Kidney epithelial cell (primary cell): ENCODE measurements at places on chromosomes 11 and 22.

DNA sequence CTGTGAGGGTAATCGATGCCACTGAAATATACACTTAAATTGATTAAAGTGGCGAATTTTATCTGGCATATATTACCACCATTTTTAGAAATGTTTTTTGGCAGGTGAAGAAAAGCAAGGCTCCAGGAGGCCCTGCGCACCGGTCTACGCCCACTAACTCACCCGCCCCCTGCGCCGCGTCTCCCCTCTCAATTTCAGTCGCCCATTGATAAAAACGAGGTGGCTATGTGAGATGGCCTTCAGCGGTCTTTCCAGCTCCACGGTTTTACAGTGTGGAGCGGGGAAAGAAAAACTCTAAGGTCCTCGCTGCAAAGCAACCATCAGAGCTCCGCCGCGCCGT lies 602 bp upstream of the AQP11 start:
- no peak for DNase-seq

DNA sequence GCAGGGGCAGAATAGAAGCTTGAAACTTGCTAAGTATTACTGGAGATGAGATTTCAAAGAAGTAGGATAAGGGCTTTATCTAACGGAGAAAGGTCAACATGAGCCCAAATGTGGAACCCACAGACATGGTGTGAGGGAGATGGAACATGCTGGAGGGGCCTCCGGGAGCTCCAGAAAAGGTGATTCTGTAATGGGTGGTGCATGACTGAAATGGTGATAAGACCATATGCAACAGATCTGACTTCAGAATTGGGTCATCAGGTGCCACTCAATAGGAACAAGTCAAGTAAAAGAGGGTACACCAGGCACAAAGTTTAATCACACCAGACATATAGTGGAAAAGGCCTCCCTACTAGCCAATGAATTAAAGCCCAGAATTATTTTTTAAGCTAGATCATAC lies 7.9 kb upstream of the CEP295 start:
- DNase-seq: no peak

DNA sequence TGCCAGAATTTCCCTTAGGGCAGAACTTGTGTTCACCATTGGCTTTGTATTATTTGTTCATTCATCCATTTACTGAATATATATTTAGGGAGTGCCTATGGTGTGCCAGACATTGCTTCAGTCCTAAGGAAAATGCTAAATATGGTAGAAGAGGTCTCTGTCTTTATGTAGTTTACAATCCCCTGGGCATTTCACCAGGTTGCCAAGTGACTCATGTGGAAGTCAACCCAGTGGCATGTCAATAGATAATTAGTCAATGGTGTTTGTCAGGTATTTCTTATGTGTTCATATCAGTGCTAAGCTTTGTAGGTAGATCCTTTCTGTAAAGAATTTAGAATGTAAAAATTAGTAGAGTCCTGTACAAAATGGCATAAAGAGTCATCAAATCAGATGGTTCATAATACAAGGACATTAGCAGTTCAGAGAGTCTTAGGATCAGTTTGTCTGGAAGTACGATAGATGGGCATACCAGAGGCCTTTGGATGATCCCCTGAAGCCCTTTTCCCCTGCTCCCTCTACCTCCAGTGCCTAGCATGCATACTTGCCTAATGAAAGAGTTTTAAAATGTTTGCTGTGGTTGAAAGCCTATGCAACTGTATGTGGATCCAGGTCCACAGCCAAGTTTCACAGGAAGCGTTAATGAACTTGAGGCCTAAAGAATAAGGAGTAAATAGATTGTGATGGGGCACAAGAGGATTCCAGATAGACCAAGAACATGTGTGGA lies 58.5 kb upstream of the SESN3 start:
- no peak for DNase-seq

- DNase-seq: no peak
Observed at GRCh38 chr11:14898355-14898754, 6.3 kb upstream of the CYP2R1 start.

- no peak for DNase-seq
Observed at GRCh38 chr11:92702037-92702804, 267.2 kb upstream of the MTNR1B start.

GRCh38 chr22:32407936-32408335 lies 4.1 kb downstream of the RTCB start:
- no peak for DNase-seq

- DNase-seq: no peak
Observed at GRCh38 chr22:25193548-25193947, 6.1 kb upstream of the CRYBB3 start.
